ENCODE measurements at places on chromosomes 5 and 9.

DNA sequence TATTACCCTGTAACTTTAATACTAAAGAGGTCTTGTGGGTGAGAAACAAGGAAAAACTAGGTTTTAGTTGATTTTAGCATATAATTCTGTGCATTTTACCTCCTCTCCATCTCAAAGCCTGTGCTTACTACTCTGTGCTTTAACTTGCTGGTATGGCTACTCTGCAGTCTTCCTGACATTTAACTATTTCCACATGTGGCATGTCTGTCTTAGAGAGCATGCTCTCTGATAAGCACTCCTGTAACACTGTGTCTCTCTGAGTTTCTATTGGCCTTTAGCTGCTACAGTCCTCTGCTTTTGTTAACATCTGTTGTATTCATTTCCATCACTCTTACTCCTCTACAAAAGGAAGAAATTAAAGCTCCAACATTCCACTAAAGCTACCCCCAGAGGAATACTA, 418.3 kb downstream of the RAB3C start:
- no peak overlapping the region for H3K27ac ChIP-seq
- no peaks in the 10 kb centered on the region for H3K27me3 ChIP-seq
- H3K36me3 ChIP-seq = peaks cover 2% of the 10 kb centered on the region
- peaks cover 8% of the 10 kb centered on the region for H3K4me1 ChIP-seq
- no peak overlapping the region for H3K4me3 ChIP-seq

DNA sequence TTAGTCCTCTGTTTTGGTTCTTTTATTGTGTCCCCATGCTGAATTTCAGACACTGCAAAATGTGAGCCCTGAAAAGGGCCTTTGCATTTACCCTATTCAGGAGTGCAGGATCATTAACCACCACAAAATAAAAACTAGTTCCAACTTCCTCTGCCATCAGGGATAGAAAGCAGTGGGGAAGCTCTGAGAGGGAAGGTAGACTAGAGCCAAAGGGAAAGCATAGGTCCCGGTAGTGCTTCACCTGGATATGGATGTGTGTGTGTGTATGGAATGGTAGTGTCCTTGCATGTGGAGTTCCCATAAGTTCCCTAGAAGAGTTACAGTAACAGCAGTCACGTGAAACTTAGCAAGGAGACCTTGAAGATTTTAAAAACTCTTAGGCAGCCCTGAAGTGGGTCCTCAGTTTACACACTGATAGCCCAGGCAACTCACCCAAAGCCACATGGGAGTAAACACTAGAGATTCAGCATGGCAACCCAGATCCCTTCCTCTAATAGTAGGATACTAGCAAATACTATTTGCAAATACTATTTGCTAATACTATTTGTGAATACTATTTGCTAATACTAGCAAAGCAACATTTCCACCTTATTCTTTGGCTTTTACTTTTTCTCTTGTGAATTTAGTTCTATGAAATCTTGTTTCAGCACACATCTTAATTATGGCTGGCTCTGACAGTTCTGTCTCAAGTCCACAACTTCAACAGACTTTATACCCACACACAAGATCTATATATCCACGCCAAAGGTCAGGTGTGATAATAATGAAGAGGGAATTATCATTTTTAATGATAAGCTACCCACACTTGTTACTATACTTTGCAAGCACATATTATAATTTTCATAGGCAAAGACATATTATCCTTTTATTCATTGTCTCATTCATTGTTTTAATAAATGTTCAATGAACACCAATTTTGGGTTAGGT, 70.4 kb upstream of the IFNE start:
- DNase-seq = no peak
- no peaks in the 10 kb centered on the region for H3K27me3 ChIP-seq
- no peaks in the 10 kb centered on the region for H3K36me3 ChIP-seq
- no peak overlapping the region for H3K4me3 ChIP-seq
- peak overlapping the region; percentile 70 for H3K27ac ChIP-seq

- no peak overlapping the region for H3K27ac ChIP-seq
- no peaks in the 10 kb centered on the region for H3K36me3 ChIP-seq
- H3K4me3 ChIP-seq = no peak overlapping the region
- peaks cover 20% of the 10 kb centered on the region for H3K27me3 ChIP-seq
These were observed 52.3 kb downstream of the NTNG2 start for GRCh38 chr9:132214027-132214622.

DNA sequence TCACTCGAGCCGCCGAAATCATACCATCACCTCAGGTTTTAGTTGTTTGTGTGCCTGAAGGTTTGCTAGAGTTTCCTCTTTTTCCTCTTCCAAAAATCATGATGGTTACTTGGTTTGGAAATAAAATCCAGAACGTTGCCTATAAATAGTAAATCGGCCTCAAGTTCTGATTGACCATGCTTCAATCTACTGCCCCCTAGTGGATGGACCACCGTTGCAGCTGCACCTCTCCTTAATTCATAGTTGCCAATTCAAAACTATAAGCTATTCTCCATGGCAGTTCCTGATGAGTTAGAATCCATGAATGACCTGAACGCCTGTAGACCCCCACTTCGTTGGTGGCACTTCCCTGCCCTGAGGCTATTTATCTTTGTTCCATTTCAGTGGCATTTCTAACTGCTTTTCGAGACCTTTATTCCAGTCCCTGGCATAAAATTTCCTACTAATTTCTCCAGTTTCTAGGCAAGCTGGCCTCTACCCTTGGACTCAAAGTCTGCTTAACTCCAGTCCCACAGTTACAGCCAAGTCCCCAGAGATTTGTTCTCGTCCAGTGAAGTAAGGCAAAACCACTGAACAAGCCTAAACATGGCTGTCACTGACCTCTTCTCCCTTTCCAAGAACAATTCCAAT, 422.6 kb downstream of the EFNA5 start:
- no peaks in the 10 kb centered on the region for H3K27me3 ChIP-seq
- no peak overlapping the region for H3K4me3 ChIP-seq

DNA sequence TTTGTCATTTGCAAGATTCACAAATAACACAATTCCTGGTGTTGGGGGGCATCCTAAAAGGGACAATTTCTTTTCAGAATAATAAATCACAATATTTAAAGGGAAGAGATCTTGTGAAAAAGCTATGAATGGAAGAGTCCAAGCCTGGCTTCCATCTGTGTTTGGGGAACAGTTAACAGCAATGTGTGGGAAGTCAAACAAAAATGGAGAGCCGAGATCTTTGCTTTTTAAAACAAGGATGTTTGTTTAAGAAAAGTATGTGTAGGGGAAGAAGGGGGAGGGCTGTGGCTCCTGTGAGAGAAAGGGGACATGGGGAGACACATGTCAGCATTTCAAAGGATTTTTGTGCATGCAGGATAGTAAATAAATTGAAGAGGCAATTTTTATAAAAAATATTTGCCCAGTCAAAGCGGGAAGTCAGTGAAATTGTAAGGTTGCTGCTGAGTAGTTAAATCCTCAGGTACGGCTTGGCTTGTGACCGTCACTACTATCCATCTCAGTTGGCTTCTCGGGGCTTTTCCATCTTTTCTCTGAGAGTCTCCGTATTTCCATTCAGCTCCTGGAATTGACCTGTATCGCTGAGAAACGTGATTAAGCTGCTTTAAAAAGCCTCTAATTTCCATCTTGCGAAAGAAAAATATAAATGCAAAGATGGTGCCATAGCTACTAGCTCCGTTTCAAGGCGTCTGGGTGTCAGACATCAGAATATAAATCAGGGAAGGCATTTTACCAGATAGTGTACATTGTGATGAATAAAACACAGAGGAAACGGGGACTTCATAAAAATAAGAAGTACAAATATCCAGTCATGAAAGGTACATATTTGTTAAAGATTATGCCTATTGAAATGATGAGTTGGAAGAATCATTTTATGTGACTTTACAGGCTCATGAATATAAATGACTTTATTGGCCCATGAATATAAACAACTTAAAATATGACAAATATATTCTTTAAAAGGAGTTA, 52.9 kb upstream of the VCAN start:
- no peaks in the 10 kb centered on the region for H3K27me3 ChIP-seq
- H3K4me1 ChIP-seq = peaks cover 2% of the 10 kb centered on the region
- no peak for DNase-seq
- H3K36me3 ChIP-seq = no peaks in the 10 kb centered on the region
- H3K4me3 ChIP-seq = no peak overlapping the region
- H3K27ac ChIP-seq = no peak overlapping the region

GRCh38 chr5:89948977-89949376, 460.6 kb downstream of the CETN3 start:
- no peaks in the 10 kb centered on the region for H3K36me3 ChIP-seq
- no peak for DNase-seq
- H3K27ac ChIP-seq = no peak overlapping the region
- H3K4me1 ChIP-seq = no peaks in the 10 kb centered on the region
- H3K4me3 ChIP-seq = no peak overlapping the region

- no peaks in the 10 kb centered on the region for H3K36me3 ChIP-seq
- no peak overlapping the region for H3K4me3 ChIP-seq
- DNase-seq = no peak
These were observed 55.4 kb upstream of the PPP3R2 start for GRCh38 chr9:101650142-101650541.

DNA sequence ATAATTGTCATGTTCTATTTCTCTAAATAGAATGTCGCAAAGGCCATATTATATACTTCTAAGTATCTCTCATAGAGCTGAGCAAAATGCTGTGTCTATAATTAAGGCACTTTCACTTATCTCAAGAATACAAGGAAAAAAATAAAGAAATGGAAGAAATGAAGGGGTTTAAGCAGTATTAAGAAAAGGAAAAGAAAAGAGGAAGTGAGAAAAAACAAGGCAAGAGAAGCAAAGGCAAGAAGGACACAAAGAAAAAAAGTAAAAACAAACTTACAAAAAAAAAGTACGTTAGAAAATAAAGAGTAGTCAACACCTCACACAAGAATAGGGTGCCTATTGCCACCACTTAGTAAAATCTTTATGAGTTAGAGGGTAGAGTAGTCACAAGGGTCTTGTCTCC, 506.2 kb downstream of the GABRG2 start:
- no peaks in the 10 kb centered on the region for H3K36me3 ChIP-seq
- no peak overlapping the region for H3K4me3 ChIP-seq
- DNase-seq = no peak

- no peaks in the 10 kb centered on the region for H3K36me3 ChIP-seq
- no peaks in the 10 kb centered on the region for H3K4me1 ChIP-seq
- no peak overlapping the region for H3K4me3 ChIP-seq
- no peak overlapping the region for H3K27ac ChIP-seq
- DNase-seq = no peak
- no peaks in the 10 kb centered on the region for H3K27me3 ChIP-seq
These were observed 247.4 kb downstream of the CYLC2 start for GRCh38 chr9:103242486-103242885.

GRCh38 chr9:129525656-129526196, 95.2 kb downstream of the C9orf50 start:
- H3K27me3 ChIP-seq = peaks cover 4% of the 10 kb centered on the region
- DNase-seq = no peak
- no peaks in the 10 kb centered on the region for H3K4me1 ChIP-seq
- H3K4me3 ChIP-seq = no peak overlapping the region

DNA sequence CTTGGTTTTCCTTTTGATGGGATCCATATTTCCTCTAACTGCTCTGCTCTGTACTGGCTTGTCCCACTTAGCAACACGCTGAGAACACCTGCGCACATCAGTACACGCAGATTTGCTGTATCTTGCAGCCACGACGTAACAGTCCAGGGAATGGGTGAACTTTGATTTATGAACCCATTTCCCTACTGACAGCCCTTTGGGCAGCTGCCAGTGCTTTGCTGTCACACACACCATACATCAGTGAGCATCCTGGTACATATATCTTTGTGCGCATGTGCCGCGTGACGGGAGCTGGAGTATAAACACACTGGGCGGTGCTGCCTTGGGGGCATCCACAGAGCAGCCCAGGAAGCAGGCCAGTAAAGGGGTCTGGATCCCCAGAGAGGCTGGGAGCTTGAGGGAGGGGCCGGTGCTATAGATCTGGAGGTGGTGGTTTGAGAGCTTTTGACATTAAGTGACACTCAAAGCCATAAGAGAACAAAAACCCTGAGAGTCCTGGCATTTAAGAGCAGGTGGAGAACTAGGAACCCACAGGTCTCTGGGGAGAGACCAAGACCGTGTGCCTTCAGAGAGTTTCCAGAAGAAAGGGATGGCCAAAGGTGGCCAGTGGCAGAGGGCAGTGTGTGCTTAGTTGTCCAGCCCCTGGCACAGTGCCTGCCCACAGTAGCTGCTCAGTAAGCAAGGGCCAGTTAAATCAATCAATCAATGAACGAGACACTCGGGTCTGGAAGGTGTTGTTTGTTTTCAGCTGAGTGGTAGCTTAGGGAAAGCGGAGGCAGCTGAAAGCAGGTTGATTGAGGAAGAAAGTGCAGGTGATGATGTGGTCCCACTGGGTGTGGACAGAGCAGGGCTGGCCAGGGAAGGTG, 53.7 kb downstream of the LMX1B start:
- no peak for DNase-seq
- no peaks in the 10 kb centered on the region for H3K36me3 ChIP-seq
- no peak overlapping the region for H3K4me3 ChIP-seq
- no peaks in the 10 kb centered on the region for H3K4me1 ChIP-seq
- H3K27me3 ChIP-seq = peaks cover 72% of the 10 kb centered on the region
- no peak overlapping the region for H3K27ac ChIP-seq

DNA sequence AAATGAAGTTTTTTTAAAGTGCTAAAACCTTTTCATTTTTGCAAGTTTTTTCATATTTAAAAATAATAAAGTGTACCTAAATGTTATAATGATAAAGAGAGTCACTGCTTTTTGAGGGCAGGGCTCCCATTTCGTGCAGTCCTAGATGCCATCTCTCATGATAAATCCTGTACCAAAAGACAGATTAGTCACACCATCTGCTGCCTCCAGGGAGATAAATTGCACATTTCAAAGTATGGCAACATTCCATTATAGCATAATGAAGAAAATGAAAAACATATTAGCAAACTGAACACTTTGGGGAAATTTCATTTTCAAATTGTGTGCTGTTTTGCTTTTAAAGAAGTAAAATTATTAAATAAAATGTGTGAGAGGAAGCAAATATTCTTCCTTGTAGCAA, 257.2 kb downstream of the KIAA0825 start:
- no peaks in the 10 kb centered on the region for H3K27me3 ChIP-seq
- DNase-seq = no peak
- no peak overlapping the region for H3K27ac ChIP-seq
- H3K36me3 ChIP-seq = no peaks in the 10 kb centered on the region

DNA sequence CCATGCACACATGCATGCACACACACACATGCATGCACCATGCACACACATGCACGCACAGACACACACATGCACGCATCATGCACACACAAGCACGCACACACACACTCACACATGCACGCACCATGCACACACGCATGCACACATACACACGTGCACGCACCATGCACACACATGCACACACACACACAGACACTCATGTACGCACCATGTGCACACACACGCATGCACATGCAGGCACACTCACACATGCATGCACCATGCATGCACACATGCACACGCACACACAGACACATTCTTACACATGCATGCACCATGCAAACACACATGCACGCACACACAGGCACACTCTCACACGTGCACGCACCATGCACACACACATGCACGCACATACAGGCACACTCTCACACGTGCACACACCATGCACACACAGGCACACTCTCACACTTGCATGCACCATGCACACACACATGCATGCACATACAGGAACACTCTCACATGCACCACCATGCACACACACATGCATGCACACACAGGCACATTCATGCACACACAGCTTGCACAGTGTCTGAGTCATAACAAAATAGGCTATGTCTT, 117.5 kb downstream of the TENT4A start:
- H3K27ac ChIP-seq = no peak overlapping the region
- no peaks in the 10 kb centered on the region for H3K36me3 ChIP-seq
- no peaks in the 10 kb centered on the region for H3K4me1 ChIP-seq
- H3K4me3 ChIP-seq = no peak overlapping the region

Measured in IMR-90 (cell line).